Aortic smooth muscle cell (primary cell): ENCODE measurements at places on chromosomes 2 and 18. TPM values are rescaled to one million over a fixed set of nuclear protein-coding genes. Genes with fewer than 3 reads are reported as not detected.

NEDD4L gene
- 1.3 and 3.6 TPM in 2 replicates for total RNA-seq

REG1B gene
- total RNA-seq: not detected in 2 replicates

DCDC2C gene
- total RNA-seq: not detected in 2 replicates

RBM43 gene
- total RNA-seq: 5.9 and 8.0 TPM in 2 replicates

GCKR gene
- 22.0 and 22.6 TPM in 2 replicates for total RNA-seq
